ENCODE measurements at places on chromosomes 2 and 18.

DNA sequence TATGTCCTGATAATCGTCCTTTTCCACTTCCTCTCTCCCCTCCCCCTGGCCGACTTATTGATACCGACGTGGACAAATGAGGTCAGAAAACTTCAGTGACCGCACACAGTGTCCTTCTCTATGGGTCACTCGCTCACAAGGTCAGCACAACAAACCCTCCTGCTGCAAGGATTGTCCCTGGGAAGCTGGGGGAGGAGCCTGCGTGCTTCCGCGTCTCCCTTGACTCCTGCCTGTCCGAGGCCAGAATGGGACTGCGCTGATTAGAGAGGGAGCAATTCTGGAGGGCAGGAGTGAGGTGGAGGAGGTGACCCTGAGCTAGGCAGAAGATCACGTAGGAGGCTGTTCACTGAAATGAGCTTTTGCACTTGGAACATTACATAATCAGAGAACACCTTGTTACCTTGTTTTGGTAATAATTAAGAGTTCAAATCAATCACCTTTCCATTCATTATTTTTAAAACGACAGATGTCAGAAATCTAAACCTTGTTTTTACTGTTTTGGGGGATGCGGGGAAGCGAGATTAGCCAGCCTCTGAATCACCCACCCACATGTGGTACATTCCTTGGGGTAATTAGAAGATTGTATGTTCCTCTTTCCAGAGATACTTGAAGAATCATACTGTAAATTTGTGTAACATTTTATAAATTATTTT lies 70.6 kb downstream of the CTAGE1 start:
- no peak for DNase-seq

DNA sequence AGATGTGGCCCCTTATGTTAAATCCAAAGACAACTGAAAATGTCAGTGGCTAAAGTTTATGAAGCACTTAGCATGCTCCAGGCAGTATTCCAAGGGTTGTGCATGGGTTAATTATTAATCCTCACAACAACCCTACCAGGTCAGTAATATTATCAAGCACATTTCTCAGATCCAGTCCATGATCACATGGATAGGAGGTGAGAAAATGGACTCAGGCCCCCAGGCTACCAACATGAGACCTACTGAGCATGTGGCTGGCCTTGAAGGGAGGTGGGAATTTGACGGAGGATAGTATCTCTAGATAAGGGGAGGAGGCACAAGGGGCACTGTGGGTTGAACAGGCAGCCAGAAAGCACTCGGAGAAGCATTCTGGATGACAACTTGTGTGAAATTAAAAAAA lies 412.0 kb downstream of the MEIS1 start:
- no peak for DNase-seq

DNA sequence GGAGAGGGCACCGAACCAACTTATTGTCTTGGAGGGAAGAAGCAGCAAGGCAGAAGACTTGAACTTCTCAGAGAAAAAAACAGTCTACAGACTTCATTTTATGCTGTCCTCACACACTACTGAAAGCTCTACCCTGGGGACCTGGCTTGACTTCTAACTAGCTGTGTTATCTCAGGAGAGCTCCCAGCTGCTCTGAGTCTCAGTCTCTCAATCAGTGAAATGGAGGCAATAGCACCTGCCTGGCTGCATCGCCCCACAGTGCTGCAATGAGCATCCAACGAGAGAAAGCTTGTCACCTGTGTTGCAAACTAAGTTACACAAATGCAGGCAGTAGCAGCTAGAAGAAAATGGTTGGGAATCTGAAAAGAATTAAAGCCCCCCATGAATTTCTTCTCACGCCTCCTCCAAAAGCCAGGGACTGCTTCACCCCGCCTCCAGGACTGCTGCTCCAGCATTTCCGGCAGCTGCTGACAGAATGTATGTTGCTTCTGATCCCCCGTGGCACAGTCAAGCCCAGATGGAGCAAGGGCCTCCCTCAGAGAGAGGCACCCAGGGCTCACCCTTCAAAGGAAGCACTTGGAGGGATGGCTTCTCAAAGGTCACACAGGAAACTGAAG lies 116.3 kb downstream of the BCL11A start:
- no peak for DNase-seq

DNA sequence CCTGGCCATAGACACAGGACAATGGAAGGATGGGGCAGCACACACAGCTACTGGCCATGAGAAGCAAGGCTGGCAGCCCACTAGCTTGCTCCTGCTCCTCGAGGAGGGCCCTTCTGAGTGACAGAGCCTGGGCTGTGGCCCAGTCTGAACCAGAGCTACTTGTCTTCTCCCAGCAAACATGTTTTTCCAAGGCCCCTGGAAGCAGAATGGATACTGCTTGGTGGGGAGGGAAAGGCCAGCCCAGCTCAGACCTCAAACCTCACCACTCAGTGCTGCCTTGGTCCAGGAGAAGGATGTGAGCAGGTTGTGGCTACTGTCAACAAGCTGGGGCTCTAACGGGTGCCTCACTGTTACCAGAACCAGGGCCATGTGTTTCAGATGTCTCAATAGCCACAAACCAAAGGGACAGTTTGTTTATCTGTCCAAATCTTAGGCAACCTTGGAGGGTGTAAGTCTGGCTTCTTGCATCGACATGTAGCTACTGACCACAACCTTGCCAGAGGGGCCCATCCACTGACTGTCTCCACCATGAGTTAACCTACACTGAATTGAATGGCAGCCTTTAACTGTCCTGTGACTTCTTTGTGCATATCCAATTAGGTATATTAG lies 98.6 kb downstream of the TGFA start:
- DNase-seq = no peak

DNA sequence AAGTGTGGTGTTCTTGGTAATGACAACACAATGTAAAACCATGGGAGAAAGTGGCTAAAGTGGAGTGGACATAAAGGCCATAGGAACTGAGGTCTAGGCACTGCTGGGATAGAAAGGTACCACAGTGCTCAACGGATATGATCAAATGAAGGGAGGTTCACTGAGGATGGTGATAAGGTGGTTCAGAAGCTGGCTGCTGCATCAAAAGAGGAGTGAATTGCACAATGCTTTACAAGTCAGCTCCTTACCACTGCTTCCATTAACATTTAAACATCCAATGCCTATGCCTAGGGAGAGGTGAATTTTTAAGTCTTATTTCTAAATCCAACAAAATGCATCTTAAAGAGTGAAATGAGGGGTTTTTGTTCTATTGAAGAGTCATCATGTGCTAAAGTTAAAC lies 100.1 kb upstream of the ITGB6 start:
- DNase-seq = no peak

- no peak for DNase-seq
Measured at GRCh38 chr18:35933982-35934381, 38.5 kb upstream of the RMP24 start.

GRCh38 chr18:3405713-3406112 lies 44.3 kb upstream of the TGIF1 start:
- no peak for DNase-seq

DNA sequence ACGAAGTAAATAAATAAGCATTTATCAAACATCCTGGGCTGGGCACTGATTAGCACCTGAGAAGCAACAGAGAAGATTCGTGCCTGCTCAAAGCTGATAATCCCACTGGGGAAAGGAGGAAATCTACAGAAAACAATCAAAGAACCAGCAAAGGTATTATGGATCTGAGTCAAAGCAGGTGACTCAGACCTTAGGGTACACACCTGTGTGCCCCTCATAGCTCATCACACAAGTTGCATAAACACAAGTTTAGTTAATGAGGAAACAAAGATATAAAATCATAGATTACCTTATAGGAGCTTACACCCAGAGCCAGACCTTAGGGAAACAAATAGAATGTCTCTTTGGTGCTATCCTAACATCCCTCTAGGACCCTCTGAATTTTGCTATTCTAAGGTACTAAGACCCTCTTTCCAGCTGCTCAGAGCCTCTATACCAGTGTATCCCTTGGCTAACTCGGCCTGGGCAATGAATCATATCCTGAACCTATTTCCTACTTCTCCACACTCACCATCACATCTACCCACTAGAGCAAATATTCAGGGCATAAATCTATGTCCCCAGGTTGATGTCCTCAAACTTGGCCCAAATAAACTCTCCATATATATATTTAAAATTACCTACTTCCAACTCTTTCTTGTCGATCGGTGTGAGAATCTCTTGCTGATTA lies 19.3 kb upstream of the CTIF start:
- no peak for DNase-seq

DNA sequence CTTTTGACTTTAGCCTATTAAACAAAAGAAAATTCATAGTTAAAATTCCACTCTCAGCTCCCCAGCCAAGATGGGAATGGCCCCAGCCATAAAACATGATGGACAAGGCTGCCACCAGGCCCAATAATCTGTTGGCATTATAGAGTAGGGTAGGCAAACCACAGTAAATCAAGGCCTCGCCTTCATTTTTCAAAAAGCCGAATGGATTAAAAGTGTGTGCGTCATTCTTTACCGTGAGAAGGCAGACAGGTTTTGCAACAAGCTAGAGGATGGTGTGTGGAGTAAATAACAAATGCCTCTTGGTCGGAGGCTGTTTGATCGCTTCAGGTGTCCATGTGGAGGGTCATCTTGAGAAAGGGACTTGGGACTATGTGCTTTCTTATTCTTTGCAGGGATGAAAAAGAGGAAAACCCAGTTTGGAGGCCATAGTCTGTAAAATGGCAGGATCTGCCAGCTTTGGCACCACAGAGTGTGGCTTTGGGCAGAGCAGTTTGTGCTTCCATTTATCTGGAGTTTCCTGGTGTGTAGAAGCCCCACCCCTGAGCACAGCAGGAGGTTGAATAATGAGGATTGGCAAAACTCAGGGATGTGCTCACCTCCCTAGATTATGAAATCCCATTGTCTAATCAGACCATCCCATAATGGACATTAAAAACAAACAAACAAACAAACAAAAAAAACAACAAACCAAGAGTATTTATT lies 57.1 kb upstream of the ITGB6 start:
- no peak for DNase-seq

- DNase-seq = no peak
Measured at GRCh38 chr2:168320267-168320666, 72.9 kb upstream of the STK39 start.

DNA sequence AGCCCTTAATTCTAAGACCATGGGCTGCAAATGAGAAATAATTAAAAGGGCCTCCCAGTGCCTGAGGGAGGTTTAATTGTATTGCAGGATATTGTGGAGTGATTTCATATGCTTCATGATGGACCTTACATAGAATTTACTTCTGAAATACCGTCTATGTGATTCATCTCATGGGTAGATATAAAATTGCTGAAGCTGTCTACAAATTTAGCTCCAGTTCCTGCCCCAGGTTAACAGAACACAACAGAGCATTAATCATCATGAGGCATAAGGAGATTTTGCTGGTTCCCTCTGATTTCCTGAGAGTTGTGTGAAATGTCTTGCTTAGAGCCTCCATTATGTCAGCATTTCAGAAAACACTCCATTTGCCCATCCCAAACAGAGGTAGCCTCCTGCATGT lies 770 bp downstream of the UPP2 start:
- no peak for DNase-seq

DNA sequence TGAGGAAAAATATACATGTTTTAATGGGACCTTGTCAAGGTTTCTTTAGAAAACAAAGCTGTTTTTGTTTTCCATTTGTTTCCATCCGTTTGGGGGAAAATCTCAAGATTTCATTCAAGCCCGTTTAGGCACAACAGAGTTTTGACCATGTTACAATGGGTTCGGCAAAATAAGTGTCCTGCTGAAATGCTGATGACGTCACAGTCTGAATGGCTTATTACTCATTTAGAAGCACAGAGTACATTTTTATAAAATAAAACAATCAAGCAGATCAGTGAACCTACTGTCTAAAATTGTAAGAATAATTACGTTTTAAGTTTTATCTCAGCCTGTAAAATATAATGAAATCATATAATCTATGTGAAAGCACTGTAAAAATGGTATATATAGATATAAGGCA lies 174.2 kb downstream of the MYT1L start:
- DNase-seq = no peak

DNA sequence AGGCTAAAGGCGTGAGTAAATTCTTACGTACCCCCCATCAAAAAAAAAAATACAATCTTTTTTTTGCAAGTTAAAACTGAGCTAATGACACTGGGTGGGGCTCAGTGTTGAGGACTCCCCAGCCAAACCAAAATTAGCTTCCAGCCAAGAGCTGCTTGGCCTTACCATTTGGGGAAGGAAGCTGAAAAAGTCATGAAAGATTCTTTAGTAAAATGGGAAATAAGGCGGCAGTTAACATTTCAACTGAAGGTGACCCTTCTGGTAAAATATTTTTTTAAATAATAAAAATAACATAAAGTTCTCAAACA lies 16.4 kb downstream of the SMAD7 start:
- no peak for DNase-seq

- DNase-seq = no peak
Measured at GRCh38 chr2:61807036-61807757, 46.7 kb downstream of the FAM161A start.

GRCh38 chr2:68798569-68798968 lies 64.0 kb downstream of the ARHGAP25 start:
- no peak for DNase-seq

DNA sequence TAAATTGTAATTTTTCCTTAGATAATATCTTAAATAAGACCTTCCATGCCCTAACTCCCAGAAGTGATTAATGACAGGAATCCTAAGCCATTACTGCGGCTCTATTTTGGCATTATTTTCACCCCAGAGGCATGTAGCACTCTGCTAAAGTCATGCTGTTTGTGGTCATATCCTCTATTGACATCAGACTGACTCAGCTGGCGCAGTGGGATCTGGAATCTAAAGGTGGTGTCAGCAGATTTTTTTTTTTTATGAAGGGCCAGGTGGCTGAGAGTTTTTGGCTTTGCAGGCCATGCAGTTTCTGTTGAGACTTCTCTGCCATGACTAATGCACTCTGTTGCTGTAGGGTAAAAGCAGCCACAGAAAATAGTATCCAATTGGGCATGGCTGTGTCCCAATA lies 64.1 kb upstream of the ACVR1C start:
- no peak for DNase-seq

DNA sequence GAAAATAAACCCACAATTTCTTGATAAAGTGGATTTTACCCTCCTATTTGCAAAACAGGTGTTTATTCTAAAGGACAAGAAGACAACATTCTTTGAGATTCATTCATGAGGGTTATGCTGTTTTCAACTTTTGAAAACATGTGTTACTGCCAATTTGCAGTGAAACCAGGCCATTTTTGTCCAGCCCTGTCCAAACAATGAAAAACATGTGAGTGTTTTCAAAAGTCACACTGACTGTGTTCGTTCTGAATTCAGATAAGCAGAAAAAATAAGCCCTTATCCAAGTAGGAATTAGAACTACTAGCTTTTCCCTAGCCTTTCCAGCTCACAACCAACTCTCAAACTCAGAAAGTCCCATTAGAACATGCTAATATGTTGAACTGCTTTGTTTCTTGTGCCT lies 148.1 kb upstream of the PID1 start:
- no peak for DNase-seq

- DNase-seq = no peak
Measured at GRCh38 chr2:4465671-4466070, 762.3 kb downstream of the DCDC2C start.

- DNase-seq = no peak
Measured at GRCh38 chr18:53629337-53629736, 595.1 kb downstream of the MBD2 start.

DNA sequence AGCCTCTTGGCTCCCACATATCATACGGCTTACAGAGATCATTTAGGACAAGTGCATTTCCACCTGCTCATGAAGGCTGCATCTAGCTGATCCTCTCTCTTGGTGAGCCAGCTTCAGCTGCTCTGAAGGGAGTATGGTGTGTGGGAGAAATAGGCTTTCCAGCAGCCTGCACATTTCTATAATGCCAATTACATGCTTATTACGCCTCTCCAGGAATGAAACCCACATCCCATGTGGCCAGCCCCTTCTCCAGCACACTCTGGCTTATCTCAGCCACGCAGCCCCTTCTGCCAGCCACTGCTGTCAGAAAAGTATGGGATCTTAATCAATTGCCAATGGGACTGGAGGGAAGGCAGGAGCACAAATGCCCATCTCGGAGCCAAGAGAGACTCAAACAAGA lies 117.5 kb downstream of the GALNT14 start:
- no peak for DNase-seq

All from activated CD4-positive, CD25-positive, alpha-beta regulatory T cell treated with anti-CD3 and anti-CD28 coated beads, Interleukin-2, amount 50 U/mL, for 16 hours (primary cell).